ENCODE measurements at places on chromosomes 7 and 10.

DNA sequence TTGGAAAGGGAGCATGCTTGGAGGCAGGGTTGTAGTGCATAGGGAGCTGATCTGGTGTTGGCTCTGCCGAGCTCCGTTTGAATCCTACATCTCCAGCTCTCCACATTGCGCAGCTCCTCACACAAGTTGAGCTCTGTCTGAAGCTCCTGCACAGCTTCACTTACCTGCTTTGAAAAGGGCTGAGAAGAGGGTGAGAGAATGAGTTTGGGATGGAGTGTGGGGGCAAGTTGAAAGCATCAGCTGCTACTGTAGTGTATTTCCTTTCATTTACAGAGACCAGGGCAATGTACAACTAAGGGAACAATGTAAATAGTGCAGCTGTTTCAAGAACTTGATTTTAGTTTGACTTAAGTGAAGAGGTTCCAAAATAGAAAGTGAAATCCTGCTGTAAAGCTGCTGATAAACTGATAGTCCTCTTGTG is 88.5 kb downstream of the VTI1A start:
- no peak for DNase-seq

DNA sequence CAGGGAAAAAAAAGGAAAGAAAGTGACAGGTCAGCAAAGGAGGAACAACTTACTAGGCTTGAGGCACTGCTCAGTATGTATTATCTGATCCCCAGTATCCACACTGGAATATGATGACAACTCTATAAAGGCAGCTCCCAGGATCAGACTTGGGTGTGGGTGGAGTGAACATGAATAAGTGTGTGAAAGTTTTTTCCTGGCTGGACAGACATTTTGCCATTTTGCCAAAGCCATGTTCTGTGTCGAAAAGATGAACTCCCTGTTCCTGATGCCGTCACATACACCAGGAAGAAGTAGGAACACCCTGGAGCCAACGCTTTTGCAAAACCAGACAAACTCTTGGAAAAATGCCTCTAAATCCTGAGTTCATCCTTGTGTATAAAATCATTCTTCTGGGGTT is 143.2 kb upstream of the MEOX2 start:
- DNase-seq, result no peak

DNA sequence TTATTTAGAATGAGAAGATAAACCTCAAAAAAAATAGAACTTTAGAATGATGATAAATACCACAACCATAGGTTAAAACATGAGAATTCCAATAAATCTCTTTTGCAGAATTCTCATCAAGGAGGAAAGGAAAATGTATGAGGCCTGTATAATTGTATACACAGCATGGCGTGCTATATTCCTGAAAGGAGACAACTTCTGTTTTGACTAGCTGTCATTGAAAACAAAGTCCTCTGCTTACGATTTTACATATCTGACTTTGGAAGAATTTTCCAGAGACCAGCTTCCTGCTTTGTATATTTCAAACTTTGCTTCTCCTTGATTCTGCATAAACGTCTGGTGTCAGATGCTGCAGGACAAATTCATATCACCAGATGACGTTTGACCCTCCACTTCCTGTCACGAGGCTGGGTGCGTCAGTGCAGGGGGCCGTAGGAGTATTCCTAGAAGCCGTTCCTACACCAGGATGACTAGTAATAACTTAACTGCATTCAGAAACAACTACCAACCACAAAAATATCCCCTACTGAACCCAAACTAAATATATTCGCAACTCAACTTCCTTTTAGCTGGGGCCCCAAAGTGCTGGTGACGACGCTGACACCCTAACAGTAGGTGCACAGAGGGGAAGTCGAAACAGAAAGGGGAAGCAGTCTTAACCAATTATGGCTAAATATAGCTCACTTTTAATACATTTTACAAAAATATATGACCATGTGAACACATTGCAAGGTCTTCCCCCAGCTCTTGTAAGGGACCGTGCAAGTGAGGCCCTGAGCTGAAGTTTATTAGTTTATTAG is 178.6 kb upstream of the INHBA start:
- DNase-seq, result no peak

- no peak for DNase-seq
Measured at GRCh38 chr7:80954191-80954590, 35.3 kb upstream of the SEMA3C start.

DNA sequence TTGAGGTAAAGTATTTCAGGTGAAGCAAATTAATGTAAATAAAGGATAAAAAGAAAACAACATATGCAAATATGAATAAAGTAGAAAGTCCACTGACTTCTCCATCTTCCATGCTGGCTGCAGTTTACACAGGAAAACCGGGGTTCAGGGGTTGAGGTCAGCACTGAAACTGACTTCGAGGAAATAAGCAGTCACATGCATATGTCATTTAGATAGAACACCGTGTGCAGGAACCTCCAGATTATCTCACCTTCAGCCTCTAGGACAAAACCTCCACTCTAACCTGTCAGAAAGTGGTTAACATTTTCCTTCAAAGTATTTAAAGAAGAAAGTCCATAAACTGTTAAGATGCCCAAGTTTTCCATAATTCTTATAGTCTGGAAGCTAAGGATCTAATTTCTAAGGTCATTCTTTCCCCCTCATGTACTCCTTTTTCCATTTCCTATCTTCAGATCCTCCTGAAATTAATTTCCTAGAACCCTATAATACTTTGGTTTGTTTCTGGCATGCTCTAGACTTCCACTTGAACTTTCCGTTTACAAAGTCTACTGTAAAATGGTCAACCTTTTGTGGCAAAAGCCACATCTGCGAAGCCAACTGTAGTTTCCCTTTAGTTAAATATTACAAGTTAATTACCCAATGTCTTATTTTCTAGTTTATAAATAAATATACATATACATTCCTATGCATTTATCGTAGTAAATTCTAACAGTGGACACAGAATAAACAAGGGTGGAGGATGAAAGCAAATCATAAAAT is 173.3 kb downstream of the RAPGEF5 start:
- no peak for DNase-seq

DNA sequence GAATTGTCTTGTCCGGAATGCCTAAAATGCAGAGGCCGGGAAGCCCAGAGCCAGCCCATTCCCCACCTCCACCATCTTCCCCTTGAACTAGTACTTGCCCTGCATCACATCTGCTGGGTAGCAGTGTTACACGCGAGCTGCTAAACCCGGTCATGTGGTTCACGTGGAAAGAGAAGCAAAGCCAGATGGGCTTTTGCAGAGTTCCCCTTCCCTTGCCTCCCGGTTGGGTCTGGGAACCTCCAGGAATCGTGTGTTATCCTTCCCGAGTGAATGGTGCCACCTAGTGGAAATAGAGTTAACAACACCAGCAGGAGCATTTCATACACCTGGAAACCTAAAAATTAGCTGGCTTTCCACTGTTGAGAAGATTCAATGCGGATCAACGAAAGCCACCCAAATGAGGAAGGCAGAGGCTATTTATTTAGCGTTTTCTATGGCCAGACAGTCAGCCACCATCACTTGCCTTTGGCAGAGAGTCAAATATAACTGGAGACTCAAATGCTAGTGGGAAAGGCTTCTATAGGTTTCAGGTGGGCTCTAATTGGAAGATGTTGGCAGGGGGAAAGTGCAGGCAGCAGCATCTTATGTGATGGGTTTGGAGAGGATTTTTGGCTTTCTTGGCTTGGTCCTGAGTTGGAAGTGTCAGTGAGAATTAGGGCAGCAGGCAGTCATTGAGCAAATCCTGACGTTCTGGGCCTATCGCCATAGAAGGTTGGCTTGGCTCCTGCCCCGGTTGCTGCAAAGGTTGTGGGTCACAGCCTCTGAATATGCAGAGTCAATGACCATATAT is 12.9 kb upstream of the DENND2A start:
- peak; percentile 93 for DNase-seq

DNA sequence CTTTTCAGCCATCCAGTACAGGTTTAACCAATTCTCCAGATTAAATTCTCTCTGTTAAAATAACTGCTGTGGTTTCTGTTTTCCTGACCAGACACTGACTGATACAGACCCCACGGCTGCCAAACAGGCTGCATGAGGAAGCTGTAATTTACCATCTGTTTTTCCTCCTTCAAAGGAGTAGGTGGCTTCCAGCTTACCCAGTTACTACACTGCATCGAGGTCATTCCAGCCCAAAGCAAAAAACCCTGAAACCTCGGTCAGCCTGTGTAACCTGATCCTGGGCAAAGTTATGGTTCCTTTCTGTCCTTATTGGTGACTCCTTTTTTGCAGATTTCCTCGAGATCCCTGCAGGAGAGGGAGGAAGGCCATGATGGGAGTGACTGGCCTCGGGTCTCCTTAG is 27.9 kb upstream of the LOXL4 start:
- DNase-seq, result peak; percentile 60

- DNase-seq, result no peak
Measured at GRCh38 chr10:64765498-64765897, 1244.3 kb downstream of the REEP3 start.

DNA sequence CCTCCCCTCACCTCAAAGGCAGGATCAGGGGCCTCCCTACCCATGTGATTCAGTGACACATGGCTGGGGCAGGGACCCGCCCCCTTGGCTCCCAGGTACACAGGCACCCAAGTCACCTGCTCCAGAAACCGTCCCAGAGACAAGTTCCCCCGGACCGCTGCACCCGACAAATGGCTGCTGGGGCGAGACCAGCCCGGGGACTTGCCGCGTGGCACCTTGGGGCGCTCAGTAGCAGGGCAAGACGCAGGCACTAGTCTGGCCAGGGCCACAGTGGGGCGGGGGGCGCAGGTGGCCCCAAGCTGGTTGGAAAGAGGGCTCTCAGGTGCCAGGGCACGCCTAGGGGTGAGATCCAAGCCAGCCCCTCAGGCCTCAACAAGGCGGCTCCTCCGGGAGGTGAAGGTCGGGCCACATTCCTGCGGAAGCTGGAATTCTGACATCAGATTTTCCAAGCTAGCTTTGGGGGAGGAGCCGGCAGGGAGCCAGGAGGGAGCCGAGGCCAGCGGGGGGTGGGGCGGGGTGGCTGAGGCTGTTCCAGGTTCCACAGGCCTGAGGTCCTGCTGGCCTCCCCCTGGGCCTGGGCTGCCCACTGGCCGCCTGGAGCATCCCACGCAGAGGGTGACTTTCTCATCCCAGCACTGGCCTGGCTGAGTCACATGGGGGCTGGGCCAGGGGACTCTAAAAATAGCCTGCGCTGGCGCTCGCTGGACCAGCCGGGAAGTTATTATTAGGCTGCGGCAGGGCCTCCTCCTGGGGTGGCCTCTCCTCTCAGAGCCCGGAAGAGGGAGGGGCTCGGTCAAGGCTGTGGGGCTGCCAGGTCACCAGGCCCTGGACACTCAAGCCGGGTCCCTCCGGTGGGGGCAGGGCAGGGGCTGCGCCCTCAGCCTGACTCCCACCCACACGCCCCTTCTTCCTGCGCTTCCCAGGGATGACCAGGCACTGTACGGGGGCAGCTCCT is 20.5 kb upstream of the INPP5A start:
- no peak for DNase-seq

- DNase-seq, result peak; percentile 25
Measured at GRCh38 chr7:133501771-133502170, 248.9 kb downstream of the EXOC4 start.

GRCh38 chr10:8163824-8164223 is 109.3 kb downstream of the GATA3 start:
- no peak for DNase-seq

- no peak for DNase-seq
Measured at GRCh38 chr7:101222275-101222830, 4.4 kb downstream of the ZNHIT1 start.

- no peak for DNase-seq
Measured at GRCh38 chr7:77349141-77349540, 67.0 kb downstream of the GSAP start.

- peak; percentile 11 for DNase-seq
Measured at GRCh38 chr10:98920807-98921206, 314.8 kb downstream of the HPSE2 start.

DNA sequence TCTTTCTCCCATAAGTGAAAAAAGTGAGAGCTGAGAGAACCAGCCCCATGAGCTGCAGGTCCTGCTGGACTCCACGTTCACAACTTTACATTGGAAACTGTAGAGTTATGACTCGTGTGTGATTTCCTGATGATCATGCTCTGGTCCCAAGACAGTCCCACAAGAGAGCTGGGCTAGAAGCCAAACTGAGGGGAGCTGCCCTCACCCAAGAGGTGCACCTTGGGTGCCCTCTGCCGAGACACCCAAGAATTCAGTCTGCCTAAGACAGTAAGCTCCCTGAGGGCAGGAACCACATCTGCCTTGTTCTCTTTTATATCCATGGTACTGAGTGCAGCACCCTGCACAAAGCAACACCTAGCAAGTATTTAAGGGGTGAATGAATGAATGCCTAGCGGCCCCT is 112.8 kb upstream of the SFMBT2 start:
- DNase-seq, result no peak

DNA sequence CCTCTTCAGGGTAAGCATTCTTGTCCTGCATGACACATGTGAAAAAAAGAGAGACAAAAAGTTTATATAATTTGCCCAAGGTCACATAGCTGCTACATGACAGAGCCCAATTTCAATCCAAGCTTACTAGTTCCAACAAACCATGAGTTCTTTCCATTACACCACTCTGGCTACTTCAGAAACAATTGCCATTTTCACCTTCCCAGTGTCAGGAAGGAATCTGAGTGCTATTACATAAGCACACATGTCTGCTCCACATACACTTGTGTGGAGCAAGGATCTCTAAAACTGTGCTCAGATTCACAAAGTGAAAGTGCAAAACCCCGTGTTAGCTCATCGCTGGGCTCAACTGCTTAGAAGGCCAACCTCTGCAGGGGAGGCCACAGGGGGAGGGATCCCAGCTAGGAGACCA is 356.2 kb upstream of the NFE2L3 start:
- DNase-seq, result no peak

DNA sequence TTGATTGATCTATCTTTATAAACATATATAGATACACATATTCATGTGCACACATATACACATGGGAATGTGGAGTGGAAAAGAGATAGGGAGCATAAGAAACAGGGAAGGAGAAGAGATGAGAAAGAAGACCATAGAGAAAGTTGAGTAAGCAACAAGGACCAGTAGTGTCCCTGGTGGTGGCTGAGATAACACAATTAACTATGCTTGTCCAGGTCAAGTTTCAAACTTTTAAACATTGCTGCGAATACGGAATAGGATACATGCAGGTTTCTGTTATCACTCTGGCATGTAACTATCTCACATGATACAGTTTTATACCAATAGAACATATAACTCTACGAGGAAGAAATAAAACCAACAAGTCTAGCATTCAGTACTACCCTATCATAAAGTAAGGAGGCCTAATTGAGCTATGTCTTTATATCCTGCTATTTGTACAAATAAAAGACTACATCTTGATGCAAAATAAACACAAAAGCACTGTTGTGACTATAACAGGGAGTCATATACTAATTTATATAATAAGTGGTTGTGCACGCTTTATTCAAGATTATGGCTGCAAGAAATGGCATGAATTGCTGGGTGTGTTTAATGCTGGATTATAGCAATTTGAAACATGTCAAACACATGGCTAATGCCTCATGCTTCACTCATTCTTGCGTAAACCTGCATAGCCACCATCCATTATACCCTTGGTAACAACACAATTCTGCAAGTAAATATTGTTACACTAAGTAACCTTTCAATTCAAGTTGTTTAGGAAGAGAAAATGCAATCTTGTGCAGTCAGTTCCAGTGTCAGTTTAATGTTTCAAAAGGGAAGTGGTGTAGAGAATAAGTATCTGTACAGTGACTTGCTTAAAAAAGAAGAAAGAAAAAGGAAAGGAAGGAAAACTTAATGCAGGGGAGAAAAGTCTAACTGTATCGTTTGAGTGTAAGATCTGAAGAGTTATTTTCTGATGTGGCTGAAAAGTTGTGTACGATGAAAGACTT is 8.2 kb downstream of the FOXP2 start:
- no peak for DNase-seq
